ENCODE measurements at places on chromosomes 11 and 22.

DNA sequence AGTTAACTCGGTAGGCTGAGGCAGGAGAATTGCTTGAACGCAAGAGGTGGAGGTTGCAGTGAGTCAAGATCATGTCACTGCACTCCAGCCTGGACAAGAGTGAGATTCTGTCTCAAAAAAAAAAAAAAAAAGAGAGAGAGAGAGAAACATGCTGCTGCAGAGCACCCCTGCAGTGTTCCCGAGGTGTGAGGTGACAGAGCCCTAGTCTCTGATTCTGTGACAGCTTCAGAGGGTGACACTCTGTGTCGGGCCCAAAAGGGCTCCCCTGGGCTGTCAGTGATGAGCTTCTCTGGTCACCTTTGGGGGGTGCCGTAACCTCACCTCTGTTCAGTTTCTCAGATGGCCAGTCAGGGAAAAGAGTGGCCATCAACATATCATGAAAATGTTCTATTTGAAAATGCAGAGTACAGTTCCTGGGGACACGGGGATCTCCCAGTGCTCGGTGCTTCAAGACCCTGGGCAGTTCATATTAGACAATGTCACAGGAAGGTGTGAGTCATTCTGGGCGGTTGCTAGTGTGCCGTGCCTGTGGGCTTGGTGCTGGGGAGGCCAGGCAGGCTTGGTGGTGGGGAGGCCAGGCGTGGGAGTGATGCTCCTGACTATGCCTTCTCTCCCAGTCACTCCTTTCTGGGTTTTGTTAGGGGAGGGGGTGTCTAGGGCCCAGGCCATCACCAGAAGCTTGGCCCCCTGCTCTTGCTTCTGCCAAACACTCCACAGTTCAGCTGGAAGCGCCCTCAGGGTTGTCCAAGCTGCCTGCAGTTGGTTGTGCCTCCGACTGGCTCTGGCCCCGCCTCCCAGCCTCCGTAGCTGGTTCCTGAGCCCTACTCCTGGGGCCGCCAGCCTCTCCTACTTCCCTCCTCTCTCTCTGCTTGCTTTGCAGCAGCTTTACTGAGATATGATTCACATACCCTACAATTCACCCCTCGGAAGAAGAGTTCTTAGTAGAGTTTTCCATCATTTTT lies 52.5 kb upstream of the CLDN5 start:
- DNase-seq, result peak; percentile 65

DNA sequence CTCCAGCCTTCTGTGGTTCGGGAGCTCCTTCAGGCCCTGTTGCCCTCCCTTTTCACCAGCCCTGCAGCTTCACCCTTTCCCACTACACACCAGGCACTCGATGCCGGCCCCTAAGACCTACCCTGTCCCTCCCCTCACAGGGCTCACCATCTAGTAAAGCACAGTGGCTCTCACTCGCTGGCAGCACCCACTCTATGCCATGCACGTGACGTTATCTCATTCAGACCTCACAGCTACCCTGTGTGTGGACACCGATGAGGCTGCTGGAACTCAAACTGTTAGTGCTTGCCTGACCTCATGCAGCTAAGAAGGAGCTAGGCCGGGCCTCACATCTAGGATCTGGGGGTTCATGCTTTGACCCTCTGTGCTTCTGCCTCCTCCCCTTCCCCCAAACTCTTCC lies 45.5 kb downstream of the SCN3B start:
- no peak for DNase-seq

DNA sequence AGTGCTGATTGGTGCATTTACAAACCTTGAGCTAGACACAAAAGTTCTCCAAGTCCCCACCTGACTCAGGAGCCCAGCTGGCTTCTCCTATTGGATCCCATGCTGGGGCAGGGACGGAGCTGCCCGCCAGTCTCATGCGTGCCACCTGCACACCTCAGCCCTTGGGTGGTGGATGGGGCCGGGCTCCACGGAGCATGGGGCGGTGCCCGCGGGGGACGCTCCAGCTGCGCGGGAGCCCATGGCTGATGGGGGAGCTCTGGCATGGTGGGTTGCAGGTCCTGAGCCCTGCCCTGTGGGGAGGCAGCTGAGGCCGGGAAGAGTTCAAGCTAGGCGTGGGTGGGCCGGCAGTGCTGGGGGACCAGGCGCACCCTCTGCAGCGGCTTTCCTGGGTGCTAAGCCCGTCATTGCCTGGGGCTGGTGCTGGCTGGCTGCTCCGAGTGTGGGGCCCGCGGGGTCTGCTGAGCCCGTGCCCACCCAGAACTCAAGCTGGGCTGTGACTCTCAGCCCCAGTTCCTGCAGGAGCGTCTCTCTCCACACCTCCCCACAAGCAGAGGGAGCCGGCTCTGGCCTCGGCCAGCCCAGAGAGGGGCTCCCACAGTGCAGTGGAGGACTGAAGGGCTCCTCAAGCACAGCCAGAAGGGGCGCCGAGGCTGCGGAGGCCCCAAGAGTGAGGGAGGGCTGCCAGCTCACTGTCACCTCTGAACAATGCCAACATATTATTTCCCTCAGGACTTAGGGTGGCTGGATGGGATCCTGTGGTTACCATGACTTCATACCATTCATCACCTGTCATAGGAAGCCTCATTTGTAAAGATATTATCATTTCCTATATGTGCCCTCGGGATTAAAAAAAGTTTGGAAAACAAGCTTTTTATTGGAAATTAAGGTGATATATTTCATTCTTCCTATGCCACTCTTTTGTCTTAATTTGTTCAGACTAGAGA lies 688.7 kb downstream of the ETS1 start:
- no peak for DNase-seq

DNA sequence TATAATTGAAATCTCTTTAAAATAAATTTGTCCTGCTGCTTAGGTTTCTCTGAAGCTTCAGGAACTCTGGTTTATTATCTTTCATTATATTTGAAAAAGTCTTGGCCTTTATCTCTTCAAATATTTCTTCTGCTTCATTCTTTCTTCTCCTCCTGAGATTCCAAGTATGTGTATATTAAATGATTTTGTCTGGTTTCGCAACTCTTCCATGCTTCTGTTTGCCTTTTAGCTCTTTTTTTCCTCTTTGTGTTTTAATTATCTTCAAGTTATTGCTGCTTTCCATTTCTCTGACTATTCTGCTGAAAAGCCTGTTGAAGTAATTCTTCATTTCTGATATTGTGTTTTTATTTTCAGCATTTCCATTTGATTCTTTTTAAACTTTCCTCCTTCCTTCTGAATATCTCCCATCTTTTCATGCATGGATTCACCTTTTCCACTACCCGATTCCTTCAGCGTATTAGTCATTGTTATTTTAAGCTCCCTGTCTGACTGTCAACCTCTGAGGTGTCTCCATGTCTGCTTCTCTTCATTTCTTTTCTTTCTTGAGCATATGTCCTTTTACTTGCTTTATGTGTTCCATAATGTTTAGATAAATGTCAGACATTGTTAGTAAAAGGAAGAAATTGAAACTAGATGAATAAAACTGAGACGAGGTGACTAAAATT lies 46.6 kb upstream of the CTSC start:
- no peak for DNase-seq

DNA sequence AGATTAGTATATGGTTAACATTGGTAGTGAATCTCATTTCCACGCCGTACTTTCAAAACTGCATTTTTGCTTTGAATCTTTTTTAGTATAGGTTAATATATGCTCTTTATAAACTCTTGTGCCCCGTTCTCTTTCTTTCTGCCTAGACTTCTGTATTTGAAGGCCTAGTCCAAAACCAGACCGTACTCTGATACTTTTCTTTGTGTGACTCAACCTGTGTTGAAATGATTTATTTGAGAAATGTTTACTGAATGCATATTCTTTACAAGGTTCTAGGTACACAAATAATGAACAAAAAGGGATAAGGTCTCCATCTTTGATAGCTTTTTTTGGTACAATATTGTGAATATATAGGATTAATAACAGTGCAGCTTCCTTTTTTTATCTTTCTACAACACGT lies 68.3 kb downstream of the HIPK3 start:
- DNase-seq, result no peak

- no peak for DNase-seq
These were observed 66.0 kb downstream of the KCNQ1 start for GRCh38 chr11:2510626-2511402.

DNA sequence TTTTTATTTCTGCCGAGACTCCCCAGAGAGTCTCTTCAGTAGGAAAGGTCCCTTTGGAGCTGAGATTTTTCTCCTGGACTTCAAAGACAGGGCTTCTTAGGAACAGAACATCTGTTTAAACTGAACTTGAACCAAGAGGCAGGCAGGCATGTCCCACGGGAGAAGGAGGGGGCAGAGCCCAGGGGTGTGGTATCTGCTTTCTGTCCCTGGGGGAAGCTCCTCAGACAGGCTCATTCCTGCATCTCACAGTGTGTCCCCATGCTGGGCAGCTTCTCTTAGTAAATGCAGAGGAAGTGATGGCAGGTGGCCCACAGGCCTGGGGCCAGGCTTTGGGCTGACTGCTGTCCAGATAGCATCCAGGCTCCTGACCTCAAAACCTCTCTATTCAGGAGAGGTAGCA lies 47.3 kb downstream of the TSPAN18 start:
- DNase-seq, result peak; percentile 54

DNA sequence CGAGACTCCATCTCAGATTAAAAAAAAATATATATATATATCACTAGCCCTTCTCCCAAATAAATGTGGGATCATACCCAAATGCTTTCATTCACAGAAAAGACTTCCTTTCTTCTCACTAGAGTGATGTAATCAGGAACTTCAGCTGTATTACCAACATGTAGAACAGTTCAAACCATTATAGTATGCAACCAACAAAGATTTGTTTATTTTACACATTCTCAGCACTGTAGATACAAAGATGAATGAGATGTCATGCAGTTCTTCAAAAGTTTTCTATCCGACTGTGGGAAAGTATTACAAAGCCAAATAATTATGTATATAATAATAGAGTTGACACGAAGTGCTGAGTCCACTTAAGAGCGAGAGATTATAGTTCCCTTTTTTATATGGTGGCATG lies 22.2 kb upstream of the ZNF143 start:
- DNase-seq, result no peak

DNA sequence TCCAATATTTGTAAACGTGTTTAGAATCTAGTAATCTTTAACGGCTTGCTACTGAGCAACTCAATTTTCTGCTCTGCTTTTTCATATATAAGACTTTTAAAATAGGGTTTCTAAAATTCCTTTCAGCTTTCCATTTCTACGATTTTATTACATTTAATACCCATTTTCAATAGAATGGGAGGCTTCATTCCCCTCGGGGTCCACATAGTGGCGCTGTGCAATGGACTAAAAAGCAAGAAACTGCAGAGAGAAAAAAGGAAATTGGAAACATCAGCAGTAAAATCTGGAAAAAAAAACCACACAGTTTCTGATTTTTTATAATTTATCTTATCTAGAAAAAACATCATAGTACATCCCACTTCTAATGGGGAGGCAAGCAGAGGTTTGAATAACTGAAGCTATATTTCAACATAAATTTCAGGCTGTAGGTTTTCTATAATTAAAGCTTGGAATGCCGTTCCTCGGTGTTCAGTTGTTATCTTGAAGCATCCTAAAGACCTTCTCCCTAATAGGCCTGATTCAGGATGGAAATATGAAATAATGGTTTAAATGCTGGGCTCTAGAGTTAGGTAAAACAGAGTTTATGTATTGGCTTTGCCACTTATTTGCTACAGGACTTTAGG lies 18.7 kb upstream of the JHY start:
- peak; percentile 42 for DNase-seq

- peak; percentile 78 for DNase-seq
These were observed at the start of gene RASGRP2 for GRCh38 chr11:64743591-64744543. Gene RASGRP2 (minus strand): TSS chr11:64744142. CDS start chr11:64742866, 1,276 bp downstream.

DNA sequence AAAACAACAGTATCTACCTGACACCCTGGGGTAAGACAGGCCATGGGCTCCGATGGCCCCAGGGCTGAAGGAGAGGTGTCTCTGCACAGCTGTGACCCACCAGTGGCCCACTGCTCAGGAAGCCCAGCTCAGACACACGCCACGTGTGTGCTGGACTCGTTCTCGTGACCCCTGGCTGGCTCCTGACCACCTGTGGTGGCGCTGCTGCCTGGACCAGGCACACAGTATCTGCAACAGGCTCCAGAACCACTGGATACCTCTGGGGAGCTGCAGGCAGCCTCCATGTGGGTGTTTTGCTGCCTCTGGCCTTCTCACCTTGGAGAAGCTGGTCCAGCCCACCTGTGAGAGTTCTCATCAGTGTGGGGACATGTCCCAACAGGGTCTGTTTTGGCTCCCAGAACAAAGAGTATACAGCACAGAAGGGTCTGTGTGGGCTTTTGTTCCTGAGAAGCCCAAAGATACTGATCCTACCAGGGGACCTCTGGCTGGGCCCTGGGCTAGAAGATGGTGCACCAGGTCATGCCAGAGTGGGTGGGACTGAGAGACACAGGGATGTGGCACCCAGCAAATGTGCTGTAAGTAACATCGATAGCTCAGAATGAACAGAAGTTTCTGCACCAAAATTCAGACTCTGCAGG lies 21.7 kb upstream of the SERPIND1 start:
- no peak for DNase-seq

- DNase-seq, result peak; percentile 28
These were observed 378.3 kb downstream of the INSC start for GRCh38 chr11:15493066-15493465.

- no peak for DNase-seq
These were observed 273.5 kb downstream of the ST3GAL4 start for GRCh38 chr11:126628790-126629621.

GRCh38 chr11:8832571-8833260 lies 78.3 kb upstream of the AKIP1 start:
- peak; percentile 46 for DNase-seq

- DNase-seq, result no peak
These were observed 5.3 kb downstream of the ATF4 start for GRCh38 chr22:39525658-39525975.

DNA sequence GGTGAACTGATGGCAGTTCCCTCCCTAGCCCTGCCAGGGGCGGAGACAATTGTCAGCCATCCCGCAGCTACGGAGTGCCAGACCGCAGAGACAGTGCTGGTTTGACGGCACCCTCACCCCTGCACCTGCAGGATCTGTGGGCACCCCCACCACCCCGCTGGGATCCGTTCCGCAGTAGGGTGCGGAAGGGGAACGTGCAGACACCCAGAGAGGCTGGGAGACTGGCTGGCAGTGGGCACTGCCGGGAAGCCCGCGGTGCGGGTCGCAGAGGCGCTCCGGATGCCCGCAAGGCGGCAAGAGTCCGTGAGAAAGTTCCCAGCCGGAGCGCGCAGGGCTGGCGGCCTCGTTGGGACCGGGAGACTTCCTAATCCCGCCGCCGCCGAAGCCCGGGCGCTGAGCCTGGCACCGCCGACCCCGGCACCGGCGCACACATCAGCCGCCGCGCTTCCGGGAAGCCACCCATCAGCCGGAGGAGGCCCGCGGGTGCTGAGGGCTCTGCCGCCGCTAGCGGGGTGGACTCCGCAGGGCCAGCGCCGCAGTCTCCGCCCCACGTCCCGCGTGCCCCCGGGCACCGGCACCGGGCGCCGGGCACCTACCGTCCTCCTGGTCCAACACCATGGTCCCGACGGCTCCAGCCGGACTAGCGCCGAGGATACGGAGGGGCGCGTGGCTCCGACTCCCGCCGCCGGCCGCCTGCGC lies 4.3 kb upstream of the LMO1 start:
- DNase-seq, result peak; percentile 53

- DNase-seq, result no peak
These were observed 340.0 kb downstream of the SHANK2 start for GRCh38 chr11:70912226-70912840.

GRCh38 chr22:38941488-38941987 lies 15.9 kb upstream of the APOBEC3A start:
- DNase-seq, result no peak

GRCh38 chr22:39732625-39733024 lies 160.9 kb downstream of the ENTHD1 start:
- no peak for DNase-seq

GRCh38 chr11:111718859-111719258 lies 47.3 kb downstream of the PPP2R1B start:
- no peak for DNase-seq
